SW480 (cell line): ENCODE measurements at places on chromosomes 2 and 18.

DNA sequence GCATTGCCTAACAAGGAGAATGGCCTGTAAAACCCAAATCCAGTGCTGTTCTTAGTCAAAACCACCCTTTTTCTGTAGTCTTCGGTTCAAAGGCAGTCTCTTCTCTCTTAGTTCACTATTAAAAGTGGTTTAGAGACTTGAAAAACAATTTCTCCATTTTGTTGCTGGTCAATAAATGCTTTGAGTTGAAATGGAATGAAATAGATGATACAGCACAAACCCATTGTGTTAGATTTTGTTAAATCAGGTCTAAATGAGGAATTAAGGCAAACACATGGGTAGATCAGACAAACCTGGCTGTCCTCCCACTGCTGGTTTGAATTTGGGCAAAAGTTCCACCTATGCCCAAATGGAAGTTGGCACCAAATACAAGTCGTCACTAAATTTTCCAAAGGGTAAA, 150.1 kb upstream of the SERTAD2 start:
- DNase-seq = no peak

- no peak for DNase-seq
Observed at GRCh38 chr18:40577239-40577980, 1377.6 kb upstream of the PIK3C3 start.

GRCh38 chr2:41990688-41991087, 57.1 kb upstream of the PKDCC start:
- DNase-seq = peak; percentile 46

DNA sequence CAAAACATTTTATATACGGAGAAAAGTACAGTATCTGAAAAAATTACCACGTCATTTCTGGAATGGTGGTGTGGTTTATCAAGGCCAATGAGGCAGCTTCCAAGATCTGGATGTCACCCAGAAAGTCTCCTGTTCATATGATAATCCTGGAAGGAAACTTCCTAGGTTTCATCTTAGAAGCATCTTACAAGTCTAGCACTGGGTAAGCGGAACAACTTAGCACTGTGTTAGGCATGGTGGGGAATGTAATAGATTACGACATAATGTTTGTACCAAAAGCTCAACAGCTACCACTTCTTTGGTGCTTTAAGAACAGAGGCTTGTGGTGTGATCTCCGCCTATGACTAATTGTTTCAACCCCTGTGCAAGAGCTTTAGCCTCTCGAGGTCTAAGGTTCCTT, 63.1 kb upstream of the LYPD1 start:
- no peak for DNase-seq

- no peak for DNase-seq
Observed at GRCh38 chr18:21663578-21663977, 41.0 kb downstream of the ABHD3 start.
